Stimulated activated CD4-positive, alpha-beta T cell treated with anti-CD3 and anti-CD28 coated beads, TNF-alpha, amount 100 ng/mL, for 1 hour (primary cell): ENCODE measurements at places on chromosomes 6 and 20.

DNA sequence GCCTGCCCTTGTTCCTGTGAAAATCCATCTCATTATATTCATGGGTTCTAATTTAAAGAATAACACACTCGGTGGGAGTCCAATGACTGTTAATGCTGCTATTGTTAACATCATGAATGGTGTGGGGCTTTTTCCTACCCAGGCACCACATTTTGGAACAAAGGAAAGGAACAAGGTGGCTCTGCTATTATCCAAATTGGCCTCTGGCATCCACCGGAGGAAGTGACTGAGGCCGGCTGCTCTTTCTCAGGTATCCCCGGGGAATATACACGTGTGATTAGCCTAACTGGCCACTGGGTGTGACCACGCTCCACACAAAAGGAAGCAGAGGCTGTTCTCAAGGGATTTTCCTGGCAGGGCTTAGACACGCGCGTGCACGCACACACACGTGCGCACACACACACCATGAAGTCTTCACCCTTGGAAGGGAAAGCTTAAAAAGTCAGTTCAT is 601.2 kb upstream of the ARID1B start:
- DNase-seq, result no peak

DNA sequence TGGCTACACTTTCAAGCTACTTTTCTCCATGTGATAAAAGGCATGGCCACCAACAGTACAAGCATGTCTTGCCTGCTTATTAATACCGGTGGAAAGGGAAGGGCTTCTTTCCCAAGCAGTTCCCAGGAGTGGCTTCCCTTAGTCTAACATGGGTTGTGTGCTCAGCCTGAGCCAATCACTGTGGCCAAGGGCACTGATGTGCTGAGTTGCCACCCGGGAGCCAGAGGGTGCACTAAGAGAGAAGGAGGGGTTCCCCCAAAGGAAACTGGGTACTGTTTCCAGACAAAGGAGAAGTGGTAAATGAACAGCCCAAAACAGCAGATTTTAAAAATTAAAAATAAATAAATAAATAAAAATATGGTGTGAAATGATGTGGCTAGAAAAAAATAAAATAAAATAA is 68.5 kb downstream of the BANF2 start:
- no peak for DNase-seq

- no peak for DNase-seq
Observed at GRCh38 chr6:152277826-152278329, 359.3 kb downstream of the SYNE1 start.

GRCh38 chr6:104682722-104683643 is 176.7 kb downstream of the HACE1 start:
- DNase-seq, result peak; percentile 66

- no peak for DNase-seq
Observed at GRCh38 chr6:77425671-77426070, 37.6 kb downstream of the HTR1B start.

DNA sequence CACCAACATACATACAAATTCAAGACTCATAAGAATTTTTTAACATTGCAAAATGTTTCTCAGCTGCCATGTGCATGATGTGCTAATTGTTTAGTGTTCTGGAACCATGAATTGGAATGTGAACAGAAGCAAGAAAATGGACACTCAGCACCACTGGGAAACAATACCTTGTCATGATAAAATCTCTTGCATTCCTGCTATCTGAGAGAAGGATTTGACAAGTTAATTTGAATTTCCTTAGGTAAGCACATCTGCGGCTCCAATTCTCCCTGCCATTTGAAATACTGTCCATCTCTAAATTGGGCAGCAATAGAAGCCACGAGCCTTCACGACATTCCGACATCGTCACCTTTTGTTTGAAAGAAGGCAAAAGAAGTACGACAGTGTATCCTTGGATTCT is 1104.6 kb upstream of the MAP3K7 start:
- no peak for DNase-seq

DNA sequence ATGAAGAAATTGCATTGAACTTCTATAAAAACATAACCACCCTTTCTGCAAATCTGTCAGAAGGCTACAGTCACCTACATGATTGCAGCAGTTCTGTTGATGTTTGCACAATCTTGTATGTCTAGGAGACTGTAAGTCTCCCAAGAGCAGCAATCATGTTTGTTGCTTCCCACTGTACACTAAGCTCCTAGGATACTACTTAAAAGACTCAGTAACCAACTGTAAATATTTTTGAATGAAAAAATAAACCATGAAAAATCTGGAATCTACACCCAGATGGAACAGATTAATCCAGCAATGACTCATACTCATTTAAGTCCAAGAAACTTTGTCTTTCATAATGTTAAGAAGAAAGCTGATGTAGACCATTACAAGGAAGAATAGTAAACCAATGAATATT is 168.5 kb upstream of the ATXN1 start:
- no peak for DNase-seq
